ENCODE measurements at places on chromosomes 5 and 9.
A peak's percentile ranks its signal among the peaks of the same experiment; 100 is the strongest.

DNA sequence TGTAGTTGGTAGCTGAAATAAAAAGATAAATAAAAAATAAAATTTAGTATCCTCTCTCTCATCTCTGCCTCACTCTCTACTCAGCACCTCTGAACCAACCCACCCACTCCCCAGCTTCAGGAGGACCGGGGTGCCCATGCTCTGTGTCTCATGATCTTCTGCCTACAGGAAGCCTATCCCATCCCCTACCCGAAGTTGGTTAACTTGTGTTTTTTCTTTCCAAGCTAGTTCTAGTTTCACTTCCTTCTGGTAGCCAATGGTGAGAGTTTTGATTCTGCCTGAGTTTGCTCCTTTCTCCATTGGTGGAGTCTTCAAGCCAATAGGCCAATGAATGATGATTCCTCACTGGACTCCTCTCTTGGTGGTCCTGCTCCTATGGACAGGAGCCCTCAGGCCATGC lies 32.1 kb downstream of the SNX24 start:
- DNase-seq = no peak

- DNase-seq = no peak
These were observed 45.5 kb upstream of the SPATA31E1 start for GRCh38 chr9:87836951-87837705.

- no peak for DNase-seq
These were observed 114.0 kb downstream of the NSG2 start for GRCh38 chr5:174159327-174160114.

DNA sequence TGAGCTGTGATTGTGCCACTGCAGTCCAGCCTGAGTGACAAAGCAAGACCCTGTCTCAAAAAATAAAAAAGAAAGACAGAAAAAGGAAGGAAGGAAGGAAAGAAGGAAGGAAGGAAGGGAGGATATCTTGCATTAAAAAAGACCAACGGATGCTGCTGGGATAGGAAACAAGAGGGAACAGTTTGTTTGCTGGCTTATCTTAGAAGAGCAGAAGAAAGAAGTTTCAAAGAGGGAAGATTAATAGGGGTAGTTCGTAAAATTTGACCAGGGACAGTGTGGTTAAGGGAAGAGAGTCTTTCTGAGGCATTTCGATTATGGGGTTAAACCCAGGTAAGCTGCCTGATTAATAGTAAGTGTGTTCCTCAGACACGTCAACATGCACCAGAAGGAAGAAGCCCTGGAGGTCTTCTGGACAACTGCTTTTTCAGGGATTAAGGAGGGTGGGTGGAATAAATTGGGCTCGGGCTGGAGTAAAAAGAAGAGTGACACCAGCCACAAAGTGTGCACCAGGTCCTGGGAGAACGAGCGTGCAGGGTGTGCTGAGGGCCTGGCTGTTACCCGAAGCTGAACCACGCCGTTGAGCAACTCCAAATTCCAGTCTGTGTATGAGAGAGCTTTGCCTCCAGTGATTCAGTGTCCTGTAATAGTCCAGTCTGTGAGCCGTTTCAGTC lies 24.8 kb downstream of the FYB1 start:
- no peak for DNase-seq

- no peak for DNase-seq
These were observed 36.8 kb downstream of the DENND1A start for GRCh38 chr9:123893115-123893514.

GRCh38 chr5:151062405-151063141 lies 18.3 kb downstream of the TNIP1 start:
- DNase-seq = no peak

DNA sequence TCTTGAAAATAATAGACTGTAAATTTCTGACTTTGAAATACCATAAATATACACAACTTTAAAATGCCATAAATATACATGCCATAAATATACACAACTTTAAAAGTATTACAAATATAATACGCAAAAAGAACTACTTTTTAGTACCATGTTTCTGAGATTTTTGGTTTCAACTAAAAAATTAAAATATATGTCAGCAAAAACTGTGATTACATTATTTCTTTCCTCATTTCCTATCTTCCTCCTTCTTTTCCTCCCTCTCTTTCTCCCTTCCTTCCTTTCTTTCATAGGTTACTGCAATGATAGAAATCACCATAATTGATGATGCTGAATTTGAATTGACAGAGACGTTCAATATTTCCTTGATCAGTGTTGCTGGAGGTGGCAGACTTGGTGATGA lies 200.5 kb downstream of the ADGRV1 start:
- DNase-seq = no peak

DNA sequence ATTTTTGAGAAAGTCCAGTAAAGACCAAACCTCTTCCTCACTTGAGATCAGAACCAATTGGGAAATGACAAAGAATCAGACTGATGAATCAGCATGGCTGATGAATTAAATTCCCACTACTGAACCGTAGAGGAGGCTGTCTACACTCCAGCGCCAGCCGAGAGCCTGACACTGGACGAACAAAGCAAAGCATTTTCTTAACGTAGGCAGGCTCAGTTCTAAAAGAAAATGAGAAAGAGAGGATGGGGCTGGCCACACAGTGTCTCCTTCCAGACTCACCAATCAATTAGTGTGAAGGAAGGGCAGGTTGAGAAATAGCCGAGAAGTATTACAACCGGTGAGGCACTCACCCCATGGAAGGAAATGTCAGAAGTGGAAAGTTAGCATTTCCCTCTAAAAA lies 49.4 kb downstream of the ITGA1 start:
- DNase-seq = peak; percentile 10

- no peak for DNase-seq
These were observed 1.1 kb downstream of the TIGD6 start for GRCh38 chr5:149999359-149999758.

DNA sequence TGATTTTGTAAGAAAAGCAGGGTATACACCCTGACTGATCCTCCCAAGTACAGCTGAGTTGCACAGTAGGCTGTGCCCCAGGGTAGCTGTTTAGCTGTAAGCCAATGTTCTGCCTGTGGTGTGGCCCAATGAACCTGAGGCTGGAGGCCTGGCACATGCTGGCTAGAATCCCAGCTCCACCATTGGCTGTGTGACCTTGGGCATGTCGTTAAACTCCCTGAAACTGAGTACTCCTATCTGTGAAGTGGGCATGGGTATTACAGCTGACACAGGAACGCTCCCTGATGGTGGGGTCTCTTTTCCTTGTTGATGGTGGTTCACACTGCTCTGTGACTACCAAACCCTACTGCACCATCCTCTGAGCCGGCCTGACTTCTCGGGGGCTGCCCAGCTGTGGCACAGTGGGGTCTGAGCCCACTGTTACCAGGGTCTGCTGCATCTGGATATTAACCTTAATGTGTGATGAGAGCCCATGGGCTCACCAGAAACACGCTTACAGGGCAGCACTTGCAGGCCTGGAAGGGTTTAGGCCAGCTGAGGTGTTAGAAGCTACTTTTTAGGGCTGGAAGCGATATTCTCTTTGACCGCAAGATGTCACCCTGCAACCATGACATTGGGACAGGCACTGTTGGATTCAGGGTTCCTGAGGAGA lies 7.0 kb upstream of the GADD45G start:
- peak; percentile 19 for DNase-seq

GRCh38 chr5:178349625-178350353 lies 117.2 kb upstream of the PHYKPL start:
- DNase-seq = no peak

- no peak for DNase-seq
These were observed 521.2 kb downstream of the CHSY3 start for GRCh38 chr5:130425424-130425823.

- DNase-seq = no peak
These were observed 8.0 kb downstream of the PCDH1 start for GRCh38 chr5:141870228-141870627.

- DNase-seq = no peak
These were observed 324.9 kb upstream of the IRX4 start for GRCh38 chr5:2207416-2208238.

DNA sequence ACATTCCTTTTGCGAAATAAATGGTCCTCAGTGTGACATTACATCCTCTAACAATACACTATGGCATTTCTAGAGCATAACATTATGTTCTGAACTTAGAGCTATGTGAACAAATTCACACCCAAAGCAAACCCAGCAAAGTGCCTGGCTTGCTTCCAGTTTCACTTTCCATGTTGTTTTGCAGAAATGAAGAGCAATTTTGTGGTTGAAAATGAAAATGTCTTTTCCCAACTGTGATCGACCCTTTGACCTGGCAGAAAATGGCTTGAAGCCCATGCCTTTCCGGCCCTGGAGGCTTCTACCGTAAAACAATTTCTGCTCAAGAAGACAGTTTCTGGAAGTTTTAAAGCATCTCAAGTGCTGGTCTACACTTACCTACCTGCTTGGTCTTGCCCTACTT lies 344.7 kb upstream of the RGMB start:
- DNase-seq = no peak

DNA sequence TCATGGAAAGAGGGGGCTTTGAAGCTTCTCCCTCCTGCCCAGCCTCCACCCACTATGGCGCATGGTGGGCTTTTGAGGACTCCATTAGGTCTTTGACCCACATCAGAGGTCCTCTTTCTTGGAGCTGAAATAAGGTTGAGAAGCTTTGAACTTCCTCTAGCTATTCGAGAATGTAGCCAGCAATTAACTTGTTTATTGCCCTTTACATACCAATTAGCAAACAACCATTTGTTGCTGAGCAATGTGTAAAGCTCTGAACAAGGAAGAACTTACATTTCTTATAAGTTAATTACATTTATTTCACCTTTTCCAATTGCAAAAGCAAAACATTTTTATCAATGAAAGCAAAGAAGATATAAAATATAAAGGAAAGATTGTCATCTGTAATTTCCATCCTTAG lies 30.5 kb upstream of the FOXB2 start:
- DNase-seq = no peak

GRCh38 chr5:121968910-121969607 lies 7.3 kb downstream of the SRFBP1 start:
- no peak for DNase-seq

- DNase-seq = no peak
These were observed 499.1 kb downstream of the DMAC1 start for GRCh38 chr9:7300484-7300883.

DNA sequence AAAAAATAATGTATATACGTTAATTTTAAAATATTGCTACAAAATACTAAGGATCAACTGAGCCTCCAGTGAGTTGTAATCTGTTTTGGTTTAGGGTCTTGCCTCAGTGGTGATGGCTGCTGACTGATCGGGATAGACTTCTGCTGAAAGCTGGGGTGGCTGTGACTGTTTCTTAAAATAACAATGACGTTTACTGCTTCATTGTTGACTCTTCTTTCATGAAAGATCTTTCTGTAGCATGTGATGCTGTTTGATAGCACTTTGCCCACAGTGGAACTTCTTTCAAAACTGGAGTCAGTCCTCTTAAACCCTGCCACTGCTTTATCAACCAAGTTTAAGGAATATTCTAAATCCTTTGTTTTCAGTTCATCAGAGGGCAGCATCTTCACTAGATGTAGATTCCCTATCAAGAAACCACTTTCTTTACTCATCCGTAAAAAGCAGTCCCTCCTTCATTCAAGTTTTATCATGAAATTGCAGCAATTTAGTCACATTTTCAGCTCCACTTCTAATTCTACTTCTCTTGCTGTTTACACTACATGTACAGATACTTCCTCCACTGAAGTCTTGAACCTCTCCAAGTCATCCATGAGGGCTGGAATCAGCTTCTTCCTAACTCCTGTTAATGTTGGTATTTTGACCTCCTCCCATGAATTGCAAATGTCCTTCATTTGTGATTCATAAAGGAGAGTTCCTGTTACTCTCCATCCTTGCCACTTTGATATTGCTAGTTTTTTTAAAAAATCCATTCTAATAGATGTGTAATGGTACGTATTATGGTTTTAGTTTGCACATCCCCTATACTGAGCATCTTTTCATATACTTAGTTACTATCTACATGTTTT lies 41.5 kb upstream of the PTPDC1 start:
- DNase-seq = no peak

GRCh38 chr9:19901586-19901985 lies 112.7 kb upstream of the SLC24A2 start:
- no peak for DNase-seq

- no peak for DNase-seq
These were observed 92.0 kb downstream of the SPEF2 start for GRCh38 chr5:35709688-35710087.

DNA sequence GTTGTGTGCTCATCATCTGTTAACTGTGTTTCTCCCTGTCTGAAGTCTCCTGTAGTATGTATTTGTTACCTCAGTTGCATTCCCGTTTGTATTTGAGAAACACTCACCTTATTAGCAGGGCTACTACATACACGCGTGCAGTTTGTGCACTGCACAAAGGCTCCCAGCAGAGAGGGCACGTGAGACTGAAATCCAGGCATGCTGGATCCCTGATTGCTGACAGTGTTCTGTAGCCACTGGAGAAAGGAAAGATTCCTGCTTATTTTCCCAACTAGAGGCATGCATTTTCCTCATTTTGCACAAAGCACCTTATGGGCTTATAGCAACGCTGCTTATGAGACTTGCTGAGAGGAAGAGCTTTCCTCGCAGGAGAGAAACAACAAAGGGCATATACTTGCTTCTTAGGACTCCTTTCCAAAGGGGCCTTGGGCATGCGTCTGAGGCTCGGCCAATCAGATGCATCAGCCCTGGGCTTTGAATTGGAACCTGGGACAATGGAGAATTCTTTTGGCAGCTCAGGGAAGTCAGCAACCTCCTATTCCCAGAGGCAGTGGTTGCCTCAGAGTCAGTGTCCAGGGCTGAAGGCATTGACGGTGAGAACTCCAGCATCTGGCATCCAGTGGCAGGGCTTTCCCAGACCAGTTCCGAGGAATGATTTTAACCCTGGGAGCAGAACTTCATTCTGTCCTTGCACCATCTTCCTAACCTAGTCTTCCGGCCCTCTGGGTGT lies 9.9 kb upstream of the MEGF10 start:
- no peak for DNase-seq

DNA sequence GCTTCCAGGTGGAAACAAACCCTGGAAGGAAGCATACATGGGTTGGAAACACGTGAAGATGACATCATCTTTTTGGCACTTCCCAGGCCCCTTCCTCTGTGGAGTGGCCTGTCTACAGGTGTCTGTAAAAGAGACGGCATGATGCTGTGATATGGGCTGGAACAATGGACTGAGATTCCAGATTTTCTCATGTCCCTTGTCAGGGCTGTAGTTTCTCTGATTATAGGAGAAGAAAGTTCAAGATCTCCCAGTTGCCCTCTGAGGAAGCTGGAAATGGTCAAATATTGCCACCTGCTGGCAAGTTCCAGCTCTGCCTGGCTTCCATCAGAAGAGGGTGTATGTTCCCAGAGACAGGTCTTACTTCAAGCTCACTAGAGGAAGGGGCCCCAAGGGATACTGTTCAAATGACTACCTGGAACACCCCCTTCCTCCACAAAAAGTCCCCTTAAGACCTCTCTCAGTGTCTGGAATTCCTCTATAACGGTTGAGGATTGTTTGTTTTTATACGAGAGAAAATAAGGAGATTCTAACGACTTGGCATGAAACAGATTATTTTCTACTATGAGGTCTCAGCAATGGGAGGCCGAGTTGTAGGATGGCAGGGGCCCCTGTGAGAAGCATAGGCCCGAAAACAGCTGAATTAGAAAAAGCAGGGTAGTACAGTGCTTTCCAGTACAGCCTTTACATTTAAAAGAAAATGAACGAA lies 7.3 kb upstream of the ANXA6 start:
- DNase-seq = peak; percentile 31

DNA sequence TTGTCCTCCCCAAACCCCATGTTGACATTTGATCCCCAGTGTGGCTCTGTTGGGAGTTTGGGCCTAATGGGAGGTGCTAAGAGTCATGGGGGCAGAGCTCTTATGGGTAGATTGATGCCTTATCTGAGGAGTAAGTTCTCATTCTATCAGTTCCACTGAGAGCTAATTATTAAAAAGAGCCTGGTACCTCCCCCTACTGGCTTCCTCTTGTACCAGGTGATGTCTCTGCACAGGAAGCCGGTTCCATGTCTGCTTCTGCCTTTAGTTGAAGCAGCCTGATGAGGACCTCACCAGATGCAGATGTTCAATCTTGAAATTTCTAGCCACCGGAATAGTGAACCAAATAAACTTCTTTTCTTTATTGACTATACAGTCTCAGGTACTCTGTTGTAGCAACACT lies 10.8 kb downstream of the GABRB2 start:
- no peak for DNase-seq
